ENCODE measurements at places on chromosomes 3 and 15. TPM values are rescaled to one million over a fixed set of nuclear protein-coding genes. Genes with fewer than 3 reads are reported as not detected.

FRMD4B gene
- 87.6 TPM for total RNA-seq

PLSCR5 gene
- total RNA-seq, result not detected

CCDC32 gene
- 26.9 TPM for total RNA-seq

COX5A gene
- 187 TPM for total RNA-seq

DNA sequence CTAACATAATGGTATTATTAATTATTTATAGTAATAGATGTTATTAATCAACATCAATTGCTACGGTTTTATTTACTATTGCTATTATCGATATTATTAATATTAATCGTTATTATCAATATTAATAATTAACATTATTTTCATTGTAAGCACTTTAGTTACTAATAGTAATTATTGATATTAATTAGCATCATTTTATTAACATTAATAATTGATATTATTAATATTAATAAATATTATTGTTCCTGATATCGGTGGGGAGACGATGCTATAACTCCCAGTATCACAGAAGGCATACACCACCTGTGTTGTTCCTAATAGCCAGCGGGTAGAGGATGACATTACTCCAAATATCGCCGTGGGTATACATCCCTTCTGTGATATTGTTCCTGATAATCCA is 335.5 kb downstream of the MEX3B start:
- no peak for DNase-seq

GRCh38 chr3:84963137-84963536 is 4.3 kb downstream of the CADM2 start:
- DNase-seq, result no peak

GRCh38 chr3:44762170-44762677 is 630 bp downstream of the KIF15 start:
- peak; percentile 7 for DNase-seq

DNA sequence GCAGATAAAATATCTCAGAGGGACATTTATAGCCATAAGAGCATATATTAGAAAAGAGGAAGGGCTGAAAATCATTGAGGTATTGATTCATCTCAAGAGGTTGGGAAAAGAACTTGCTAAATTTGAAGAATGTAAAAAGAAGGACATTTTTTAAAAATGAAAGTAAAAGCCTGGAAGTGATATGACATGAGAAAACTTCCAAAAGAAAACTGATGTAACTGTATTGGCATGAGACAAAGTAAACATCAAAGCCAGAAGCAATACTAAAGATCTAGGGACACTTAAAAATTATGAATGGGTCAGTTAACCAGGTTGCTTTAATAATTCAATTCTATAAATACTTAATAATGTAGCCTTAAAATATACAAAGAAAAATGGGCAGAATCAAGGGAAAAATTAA is 31.9 kb downstream of the CEP63 start:
- no peak for DNase-seq

Data from glomerular endothelial cell (primary cell).